CD4-positive, alpha-beta T cell treated with Interferon alpha-2 for 1 hour (primary cell): ENCODE measurements at places on chromosomes 6 and 20.

- no peak for DNase-seq
These were observed 9.9 kb downstream of the ZBTB24 start for GRCh38 chr6:109473120-109473519.

DNA sequence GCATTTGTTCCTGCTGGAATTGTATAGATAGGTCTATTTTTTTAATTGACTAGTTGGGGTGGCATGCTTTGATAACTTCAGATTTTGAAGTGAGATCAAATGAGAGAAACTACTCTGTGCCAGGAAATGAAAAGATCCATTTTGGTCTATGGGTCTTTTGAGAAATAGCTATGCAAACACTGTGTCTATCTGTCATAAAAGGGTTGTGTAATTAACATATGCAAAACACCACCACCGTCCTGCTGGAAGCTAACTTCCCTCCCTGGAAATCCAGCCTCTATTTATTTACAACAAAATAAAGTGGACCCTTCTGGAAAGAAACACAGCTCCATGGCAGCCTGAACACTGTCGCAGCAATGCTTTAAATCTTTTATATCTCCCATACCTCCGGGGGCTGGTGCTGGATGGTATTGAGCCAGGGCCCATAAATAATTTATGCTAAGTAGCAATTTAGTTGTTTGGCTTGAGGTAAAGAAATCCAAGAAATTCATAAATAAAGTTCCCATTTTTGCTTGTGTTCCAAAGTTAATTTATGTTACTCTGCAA, 244.2 kb upstream of the POU3F2 start:
- no peak for DNase-seq

- DNase-seq, result no peak
These were observed 196.7 kb downstream of the TFAP2B start for GRCh38 chr6:51015394-51015793.

GRCh38 chr6:75213732-75214131, 7.9 kb upstream of the COL12A1 start:
- no peak for DNase-seq

- DNase-seq, result no peak
These were observed 9.5 kb downstream of the NUS1 start for GRCh38 chr6:117684749-117685148.

GRCh38 chr20:17889226-17889625, 79.4 kb downstream of the SNX5 start:
- no peak for DNase-seq

DNA sequence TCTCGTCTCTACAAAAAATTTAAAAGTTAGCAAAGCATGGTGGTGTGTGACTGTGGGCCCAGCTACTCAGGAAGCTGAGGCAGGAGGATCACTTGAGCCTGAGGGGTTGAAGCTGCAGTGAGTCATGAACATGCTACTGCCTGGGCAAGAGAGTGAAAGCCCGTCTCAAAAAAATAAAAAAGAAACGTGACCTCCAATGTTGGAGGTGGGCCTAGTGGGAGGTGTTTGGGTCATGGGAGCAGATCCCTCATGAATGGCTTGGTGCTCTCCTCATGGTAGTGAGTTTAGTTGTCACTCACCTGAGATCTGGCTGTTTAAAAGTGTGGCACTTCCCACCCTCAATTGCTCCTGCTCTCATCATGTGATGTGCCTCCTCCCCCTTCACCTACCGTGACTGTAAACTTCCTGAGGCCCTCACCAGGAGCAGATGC, 24.3 kb downstream of the RBL1 start:
- DNase-seq, result peak; percentile 43

DNA sequence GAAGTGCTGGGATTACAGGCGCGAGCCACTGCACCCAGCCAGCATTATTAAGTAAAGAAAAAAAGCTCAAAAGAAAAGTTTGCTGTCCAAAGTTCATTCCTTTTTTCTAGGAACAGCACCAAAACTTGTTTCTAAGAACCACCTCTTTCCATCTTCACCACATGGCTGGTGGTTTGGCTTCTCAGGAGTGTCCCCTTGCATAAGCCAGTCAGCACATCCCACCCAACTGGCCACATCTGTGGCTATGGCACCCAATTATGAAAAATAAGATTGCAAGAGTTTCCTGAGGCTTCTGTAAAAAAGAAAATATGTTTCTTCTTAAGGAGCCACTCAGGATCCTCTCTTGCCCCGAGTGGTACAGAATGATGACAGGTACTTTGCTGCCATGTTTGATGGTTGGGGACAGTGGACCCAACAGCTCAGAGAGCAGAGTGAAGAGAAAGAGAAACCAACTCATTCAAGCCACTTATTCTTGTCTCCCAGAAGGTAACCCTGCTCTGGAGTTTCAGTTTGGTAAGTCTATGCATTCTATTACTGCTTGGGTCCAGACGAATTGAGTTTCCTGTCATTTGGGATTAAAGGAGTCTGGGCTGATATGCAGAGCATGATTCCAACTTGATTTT, 65.3 kb downstream of the PSMB1 start:
- no peak for DNase-seq

DNA sequence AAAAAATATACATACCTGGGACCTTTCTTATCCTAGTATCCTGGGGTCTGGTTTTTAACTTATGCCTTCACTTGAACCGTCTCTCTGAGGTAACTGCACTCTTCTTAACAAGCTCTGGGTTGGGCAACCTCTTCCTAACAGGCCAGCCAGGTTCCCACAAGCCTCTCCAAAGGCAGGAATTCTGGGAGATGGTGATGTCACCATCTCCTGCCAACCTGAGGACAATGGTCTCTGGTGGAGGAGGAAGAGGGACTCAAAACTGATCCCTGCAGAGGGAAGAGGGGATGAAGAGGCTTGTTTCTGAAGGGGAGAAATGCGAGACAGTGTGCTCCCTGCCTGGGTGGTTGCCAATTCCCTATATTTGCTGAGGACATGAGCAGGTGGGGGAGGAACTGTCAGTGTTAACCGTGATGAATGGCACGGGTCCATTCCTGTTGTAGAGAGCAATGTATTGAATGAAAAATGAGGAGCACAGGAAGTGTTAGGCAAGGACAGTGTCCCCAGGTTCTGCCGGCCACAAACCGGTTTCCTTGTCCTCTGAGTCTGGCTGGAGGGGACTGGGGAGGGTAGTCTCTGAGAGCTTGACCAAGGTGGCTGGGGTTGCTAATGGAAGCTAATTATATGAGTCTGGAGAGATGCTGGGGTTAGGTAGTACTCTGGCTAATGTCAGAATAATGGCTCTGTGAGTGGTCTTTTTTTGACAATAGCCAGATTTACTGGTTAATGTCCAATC, 95.5 kb downstream of the KCNB1 start:
- DNase-seq, result no peak

DNA sequence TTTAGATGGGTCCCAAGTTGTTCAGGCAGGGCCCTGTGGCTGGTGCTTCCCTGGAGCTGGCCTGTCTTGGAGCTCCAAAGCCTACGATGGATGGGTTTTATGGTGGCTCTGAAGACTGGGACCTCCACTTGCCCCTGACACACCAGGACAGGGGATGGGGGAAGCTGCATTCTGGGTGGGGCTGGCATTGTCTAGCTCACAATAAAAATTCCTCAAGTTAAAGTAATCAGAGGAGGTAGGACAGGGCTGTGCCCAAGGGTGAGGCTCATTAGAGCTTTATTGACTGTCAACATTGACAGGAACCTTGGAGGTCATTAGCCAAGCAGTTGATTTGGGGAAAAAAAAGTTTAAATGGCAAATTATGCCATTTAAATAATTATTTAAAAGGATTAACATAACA, 35.7 kb downstream of the TFAP2C start:
- no peak for DNase-seq

DNA sequence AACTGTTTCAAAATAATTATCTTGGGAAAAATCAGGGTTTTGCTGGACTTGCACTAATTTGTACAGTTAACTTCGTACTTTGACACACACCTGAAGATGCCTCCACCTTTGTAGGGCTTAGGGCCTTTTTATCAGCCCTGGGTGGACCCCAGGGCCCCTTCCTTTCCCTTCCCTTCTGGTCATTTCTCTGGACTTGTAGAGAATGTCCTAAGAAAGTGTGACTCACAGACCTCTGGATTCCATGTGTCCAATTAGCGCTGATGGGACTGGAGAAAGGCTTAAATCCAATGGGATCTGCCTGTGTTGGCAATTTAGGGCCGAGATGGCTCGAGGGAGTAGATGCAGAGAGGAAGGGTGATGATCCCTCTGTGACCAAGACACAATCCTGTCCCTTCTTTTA, 9.3 kb downstream of the TRIM15 start:
- no peak for DNase-seq

- no peak for DNase-seq
These were observed 21.7 kb upstream of the EPB41L1 start for GRCh38 chr20:36132802-36133211.

GRCh38 chr20:3396492-3396891, 11.0 kb downstream of the DNAAF9 start:
- DNase-seq, result no peak
